Activated naive CD4-positive, alpha-beta T cell (primary cell): ENCODE measurements at places on chromosomes 1 and 21.

DNA sequence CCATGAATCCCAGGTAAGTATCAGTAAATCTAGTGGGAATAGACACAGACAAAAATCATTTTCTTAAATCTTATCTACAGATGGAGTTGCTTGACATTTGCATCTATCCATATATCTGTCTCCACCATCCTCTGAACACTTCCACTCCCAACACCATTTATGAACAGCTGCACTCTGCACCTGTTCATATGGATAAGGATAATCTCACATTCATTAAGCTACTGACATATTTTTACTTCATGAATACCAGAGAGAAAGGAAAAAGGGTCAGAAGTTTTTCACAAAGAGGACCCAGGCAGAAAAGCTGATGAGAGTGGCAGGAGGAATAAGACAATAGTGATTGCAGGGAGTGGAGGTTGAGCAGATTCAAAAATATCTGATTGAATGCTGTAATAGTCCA is 222.6 kb downstream of the DNAH14 start:
- DNase-seq = no peak

- no peak for DNase-seq
Observed at GRCh38 chr1:235073968-235074522, 54.6 kb downstream of the TOMM20 start.

DNA sequence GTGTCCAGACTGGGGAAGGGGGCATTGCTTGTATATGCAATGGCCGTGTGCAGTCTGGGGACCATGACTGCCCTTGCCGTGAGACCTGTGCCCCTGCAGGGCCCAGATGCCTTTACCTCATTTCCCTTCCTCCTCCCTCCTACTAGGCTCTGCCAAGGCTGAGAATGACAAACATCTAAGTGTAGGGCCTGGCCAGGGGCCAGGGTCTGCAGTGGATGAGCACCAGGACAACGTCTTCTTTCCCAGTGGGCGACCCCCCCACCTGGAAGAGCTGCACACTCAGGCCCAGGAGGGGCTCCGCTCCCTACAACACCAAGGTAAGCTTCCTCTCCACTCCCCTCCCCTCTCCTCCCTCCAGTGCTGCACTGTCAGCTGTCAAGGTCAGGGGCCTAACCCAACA is 49.5 kb downstream of the YARS1 start:
- no peak for DNase-seq

GRCh38 chr1:244173240-244173639 is 122.2 kb downstream of the ZBTB18 start:
- DNase-seq = no peak

- DNase-seq = no peak
Observed at GRCh38 chr1:46488343-46489168, 1.1 kb upstream of the DMBX1 start.

- no peak for DNase-seq
Observed at GRCh38 chr1:26280333-26281042, 602 bp downstream of the SH3BGRL3 start.

GRCh38 chr1:109917768-109918606 is 7.3 kb downstream of the CSF1 start:
- DNase-seq = no peak

DNA sequence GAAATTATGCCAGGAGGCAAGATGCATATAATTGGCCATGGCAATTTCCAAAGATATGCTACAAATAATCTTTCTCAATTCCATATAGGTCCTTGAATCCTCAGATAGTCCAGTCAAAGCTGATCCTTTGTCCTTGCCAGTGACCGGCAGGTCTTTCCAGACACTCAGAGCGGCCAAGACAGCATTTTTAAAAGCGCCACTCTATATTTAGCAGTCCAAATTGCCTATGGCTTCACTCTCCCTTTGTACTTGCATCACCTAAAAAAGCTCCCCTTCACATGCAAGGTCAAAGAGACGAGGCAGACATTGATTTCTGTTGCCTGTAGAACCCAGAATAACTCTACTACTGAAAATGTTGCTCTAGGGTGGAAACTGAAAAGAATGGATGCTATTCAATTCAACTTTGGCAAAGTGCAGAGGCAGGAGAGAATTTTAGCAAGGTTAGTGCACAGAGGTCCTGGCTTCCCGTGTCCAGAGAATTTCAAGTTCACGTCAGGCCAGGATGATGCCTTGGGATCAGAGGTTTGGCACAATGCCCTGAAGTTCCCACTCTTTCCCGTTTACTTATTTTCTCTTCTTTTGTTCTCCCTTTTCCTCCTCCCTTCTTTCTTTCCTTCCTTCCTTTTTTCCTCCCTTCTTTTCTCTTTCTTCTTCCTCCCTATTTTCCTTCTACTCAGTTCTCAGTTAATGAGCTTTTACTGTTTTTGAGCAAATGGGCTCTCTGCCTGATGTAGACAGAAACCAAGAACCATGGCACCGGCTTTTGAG is 108.5 kb downstream of the KCNK1 start:
- DNase-seq = no peak

GRCh38 chr1:96710708-96711477 is 10.7 kb upstream of the PTBP2 start:
- no peak for DNase-seq

DNA sequence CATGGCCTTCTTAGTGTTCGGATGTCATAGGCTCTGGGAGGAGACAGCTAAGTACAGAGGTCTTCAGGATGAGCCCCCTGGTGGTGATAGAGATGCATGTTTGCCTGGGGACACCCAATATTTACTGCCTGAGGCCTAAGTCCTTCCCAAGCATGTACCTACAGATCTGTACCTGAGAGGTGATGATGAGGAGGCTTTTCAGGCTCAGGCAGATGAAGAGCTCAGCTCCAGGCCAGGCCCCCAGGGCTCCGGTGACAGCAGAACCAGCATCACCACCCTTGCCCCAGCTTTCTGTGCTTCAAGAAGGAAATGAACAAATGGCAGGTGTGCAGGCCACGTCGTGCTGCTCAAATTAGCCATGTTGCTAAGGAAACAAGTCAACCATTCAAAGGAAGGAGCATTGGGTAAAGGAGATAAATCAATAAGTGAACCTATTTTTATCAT is 21.1 kb downstream of the CACNA1E start:
- DNase-seq = no peak

DNA sequence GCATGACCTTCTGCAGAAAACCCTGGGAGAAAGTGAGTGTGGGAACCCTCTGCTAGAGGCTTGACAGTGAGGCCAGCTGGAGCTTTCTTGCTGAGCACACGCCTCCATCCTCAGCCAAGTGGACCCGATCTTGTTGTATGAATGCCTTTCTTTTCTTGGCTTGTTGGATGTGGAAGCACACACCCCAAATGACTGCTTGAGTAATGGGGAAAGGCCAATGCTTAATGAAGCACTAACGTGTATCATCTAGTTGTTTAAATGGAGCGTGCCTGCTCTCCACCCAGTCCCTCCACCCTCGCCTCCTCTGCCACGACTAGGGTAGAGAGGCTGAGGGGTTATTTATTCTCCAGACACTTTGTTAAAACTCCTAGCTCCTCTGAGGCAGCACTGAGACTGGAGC is 54.3 kb upstream of the IKBKE start:
- no peak for DNase-seq

GRCh38 chr1:70893381-70893780 is 154.2 kb downstream of the PTGER3 start:
- DNase-seq = no peak

GRCh38 chr1:109498161-109498801 is 4.4 kb downstream of the CYB561D1 start:
- DNase-seq = no peak

- DNase-seq = no peak
Observed at GRCh38 chr1:63967901-63968300, 194.1 kb downstream of the ROR1 start.

DNA sequence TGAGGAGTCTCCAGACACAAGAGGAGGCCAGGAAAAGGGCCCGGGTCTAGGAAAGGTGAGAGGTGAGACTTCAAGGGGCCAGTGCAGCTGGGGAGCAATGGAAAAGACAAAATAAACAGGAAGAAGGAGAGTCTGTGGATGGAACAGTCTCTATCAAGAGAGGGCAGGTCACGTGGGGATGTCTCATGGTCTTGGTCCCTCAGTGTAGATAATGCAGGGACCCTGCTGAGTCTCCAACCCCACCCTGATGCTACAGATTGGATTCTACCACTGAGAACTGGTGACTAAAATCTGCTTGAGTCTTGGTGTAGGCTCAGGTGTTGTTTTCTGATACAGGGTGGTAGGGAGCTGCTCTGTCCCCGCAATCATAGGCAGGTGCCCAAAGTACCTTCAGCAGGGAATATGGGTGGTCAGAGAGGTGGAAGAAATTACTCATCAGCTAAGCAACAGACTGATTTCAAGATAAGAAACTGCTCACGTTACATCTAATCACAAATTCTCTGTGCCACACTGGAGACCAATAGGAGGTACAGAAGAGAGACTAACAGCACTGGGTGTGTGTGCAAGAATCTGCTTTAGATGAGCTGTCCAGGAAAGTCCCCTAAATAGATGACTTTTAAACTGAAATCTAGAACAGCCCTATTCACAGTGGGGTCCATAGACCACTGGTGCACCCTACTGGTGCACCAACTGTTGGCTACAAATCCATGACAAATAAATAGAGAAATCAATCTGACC is 101.5 kb upstream of the TLR5 start:
- DNase-seq = no peak

GRCh38 chr1:8006037-8006963 is 19.8 kb downstream of the ERRFI1 start:
- DNase-seq = no peak

DNA sequence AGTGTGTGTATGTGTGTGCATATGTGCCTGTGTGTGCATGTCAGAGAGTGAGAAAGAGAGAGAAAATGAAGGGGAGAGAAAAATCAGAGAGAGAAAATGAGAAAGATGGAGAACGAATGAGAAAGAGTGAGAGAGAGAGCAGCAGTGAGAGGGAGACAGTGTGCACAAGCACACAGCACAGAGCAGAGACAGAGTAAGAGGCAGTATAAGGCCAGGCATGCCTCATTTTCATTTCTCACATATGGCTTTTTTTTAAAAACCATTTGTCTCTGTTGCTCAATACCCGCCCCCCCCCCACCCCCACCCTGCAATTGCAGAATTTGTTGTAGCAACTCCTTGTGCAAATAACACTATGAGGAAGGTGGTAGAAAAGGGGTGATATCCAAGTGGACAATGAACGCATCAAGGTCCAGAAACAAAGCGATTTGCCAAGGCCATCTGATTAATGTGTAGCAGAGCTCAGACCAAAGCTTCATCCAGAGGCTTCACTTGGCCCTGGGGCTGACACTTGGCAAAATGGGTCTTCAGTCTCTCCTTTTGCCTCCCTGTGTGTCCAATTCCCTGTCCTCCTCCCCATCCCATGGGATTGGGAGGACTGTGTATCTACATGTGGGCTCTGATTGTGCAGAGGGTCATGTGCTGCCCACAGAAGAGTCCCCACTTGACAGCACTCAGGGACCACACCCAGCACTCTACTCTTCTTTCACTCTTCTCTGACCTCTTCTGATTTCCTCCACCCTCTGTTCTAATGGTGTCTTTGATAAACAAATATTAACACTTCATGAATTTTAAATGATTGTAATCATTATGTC is 38.9 kb upstream of the HSD3B1 start:
- DNase-seq = no peak

GRCh38 chr1:21258331-21259134 is 31.7 kb downstream of the ECE1 start:
- DNase-seq = no peak

GRCh38 chr1:99675292-99675691 is 29.4 kb downstream of the PALMD start:
- DNase-seq = no peak
